ENCODE measurements at places on chromosomes 16 and 17.
A peak's percentile ranks its signal among the peaks of the same experiment; 100 is the strongest.

DNA sequence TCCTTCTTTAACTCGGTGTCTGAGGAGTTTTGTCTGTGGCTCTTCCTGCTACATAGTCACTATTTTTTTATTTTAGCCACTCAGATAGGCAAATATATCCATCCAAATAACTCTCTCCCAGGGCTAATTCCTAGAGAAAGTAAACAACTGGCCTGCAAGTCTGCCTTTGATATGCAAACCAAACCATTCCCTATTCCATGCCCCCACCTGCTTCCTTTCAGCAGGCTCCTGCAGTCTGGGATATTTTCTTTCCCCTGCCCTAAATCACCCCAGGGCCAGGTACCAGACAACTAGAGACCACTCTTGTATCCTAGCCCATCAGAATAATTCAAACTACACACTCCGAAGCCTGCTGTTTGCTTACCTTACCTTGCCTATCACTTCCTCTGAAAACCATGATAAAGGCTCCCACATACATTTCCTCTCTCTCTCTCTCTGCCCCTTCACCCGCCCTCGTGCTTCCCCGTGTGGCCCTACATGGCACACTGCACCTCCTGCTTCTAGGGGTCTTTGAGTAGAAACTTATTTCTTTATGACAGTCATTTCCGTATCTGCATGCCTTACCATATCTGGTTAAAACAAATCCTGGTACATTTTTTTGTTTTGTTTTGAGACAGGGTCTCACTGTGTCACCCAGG is 8.3 kb downstream of the CD300H start:
- peak; percentile 25 for DNase-seq

DNA sequence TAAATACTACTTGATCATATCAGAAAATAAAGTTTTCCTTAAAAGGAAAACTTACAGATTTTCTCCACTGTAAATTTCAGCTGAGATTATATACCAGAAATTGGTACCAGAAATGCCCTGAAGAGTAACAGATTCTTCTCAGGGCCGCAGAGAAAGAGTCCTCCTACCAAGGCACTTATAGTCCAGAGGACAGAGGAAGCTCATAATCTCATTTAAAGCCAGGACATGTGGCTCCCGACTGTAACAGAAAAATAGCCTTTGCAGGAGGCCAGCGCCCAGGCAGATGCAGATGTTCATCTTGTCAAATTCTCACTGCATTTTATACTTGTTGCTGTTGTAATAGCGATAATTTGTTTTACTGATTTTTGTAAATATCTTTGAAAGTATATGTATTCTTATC is 43.7 kb downstream of the TNRC6C start:
- DNase-seq = no peak

DNA sequence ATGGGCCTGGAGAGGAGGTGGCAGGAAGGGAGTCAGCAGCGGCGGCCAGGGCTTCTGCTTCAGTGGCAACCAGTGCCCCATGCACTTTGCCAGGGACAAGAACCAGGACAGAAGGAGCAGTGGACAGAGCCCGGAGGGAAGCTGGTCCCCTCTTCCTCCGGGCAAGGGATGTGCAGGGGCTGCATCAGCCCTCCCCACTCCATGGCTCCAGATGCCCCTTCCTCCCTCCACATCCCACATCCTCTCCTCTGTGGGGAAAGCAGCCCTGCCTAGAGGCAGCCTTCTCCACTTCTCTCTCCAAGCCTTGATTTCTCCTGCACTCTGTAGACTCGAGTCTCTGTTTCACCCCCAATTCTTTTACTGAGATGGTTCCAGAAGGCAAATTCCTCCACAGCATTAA is 50.4 kb downstream of the AIPL1 start:
- DNase-seq = no peak

DNA sequence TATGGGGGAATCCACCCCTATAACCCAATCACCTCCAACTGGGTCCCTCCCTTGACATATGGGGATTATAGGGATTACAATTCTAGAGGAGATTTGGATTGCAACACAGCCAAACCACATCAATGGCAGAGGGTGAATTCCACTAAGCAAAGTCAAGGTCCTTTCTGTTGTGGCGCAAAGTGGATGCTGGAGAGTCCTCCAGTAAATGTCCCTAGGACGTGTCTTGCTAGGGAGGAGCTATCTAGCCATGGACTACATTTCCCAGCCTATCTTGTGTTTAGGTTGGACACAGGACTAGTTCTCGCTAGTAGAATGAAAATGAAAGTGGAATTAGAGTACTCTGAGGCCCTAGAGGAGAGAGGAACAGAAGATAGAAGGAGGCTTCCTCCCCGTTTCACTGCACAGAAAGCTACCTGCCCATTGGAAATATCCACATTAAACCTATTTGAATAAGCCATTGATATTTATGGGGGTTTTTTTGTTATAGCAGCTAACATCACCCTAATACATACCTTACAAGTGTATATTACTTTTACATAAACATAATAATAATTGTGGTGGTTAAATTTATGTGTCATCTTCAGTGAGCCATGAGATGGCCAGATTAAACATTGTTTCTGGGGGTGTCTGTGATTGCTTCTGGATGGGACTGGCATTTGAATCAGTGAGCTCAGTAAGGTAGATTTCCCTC is 56.7 kb upstream of the ERCC4 start:
- no peak for DNase-seq

DNA sequence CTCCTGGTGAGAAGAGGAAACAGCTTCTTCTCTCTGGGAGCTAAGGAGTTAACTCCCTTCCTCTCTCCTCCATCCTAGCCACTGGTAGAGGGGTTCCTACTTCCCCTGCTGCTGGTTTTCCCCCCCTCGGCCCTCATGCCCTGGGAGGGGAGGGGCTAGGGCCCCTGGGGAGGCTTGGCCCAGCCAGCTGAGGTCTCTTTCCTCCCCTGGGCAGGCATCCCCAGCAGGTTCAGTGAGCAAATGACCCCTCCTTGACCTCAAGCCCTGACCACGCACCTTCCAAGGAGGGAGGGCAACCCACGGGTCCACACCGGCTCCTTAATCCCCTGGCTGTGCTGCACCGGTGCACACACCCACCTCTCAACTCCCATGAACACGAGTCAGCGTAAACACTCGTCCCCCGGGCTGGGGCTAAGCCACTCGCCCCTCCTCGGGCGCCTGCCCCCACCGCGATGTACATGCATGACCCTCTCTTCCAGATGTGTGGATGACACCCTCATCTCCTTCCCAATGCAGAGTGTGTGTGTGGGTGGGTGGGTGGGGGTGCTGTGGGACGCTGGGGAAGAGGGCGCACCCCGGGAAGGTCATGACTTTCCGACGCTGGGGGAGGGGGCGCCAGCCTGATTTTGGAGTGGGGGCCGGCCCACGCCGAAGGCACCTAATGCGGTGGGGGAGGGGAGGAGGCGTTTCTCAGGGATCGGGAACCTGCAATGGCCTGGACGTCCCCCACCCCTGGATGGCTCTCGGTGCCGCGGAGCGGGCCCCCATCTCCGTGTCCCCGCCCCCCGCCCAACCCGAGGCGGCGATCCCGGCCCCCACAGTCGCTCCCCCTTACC is 33.7 kb downstream of the SRCIN1 start:
- no peak for DNase-seq

DNA sequence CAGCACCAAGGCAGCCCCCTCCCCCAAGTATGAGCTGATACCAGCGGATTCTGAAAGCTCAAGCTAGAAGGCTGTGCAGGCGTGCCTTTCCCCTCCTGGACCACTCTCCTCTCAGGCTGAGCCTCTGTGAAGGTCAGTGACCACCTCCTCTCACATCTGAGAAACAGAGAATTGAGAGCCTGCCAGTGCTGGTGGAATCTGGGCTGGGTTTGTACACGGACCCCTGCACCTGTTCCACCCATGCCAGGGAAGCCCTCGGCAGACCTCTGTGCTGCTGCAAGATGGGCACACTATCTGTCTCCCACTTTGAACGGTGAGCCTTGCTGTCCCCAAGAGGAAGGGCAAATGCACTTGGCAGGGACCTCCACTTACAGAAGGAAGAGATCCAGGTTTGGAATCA is 54.7 kb upstream of the SDK2 start:
- no peak for DNase-seq

DNA sequence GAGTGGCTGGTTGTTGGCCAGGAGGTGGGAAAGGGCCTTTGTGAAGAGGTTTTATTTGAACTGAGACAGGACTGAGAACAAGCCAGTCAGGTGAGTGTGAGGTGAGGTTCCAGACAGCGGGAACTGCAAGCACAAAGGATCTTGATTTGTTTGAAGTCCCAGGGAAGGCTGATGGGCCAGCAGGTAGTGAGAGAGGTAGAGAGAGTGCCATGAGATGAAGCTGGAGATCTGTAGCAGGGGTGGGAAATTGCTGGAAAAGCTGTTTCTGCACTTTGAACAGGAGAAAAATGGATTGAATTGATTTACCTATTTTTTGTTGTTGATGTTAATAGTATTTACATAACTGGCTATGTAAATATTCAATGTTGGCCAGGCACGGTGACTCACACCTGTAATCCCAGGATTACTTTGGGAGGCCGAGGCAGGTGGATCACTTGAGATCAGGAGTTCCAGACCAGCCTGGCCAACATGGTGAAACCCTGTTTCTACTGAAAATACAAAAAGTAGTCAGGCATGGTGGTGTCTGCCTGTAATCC is 7.7 kb upstream of the DCTPP1 start:
- DNase-seq = no peak

DNA sequence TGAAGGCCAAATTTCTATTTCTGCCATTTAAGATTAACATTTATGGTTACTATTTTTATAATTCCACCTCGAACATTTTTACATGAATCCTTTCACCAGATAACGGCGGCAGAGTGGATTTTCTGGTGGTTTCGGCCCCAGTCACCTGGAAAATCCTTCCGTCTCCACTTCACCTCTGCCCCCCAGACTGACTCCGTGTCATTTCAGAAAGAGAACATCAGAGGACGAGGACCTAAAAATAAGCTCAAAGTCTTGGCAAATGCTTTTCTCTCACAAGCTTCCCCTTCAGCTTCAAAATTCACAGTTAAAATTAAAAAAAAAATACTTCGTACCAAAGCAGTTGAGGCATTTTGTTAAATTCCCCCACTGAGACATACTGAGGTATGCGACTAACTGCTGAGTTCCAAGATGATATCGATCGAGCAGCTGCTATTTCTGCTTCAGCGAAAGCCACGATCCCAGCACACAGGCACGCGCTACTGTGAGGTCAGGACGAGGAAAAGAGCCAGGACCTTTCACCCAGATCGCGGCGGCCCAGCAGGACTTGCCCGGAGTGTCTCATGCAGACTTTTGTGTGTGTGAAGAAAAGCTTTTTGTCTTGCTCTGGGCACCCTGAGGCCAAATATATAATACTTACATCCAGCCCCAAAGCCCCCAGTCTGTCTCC is 36.8 kb downstream of the ASPA start:
- DNase-seq = no peak

- DNase-seq = no peak
These were observed 334 bp downstream of the GH1 start for GRCh38 chr17:63918305-63918704.

GRCh38 chr17:75457047-75457654 is 716 bp downstream of the TMEM94 start:
- no peak for DNase-seq

GRCh38 chr16:12542818-12543699 is 260.6 kb downstream of the CPPED1 start:
- DNase-seq = no peak
